ENCODE measurements at places on chromosomes 7 and 10.
A peak's percentile ranks its signal among the peaks of the same experiment; 100 is the strongest.

DNA sequence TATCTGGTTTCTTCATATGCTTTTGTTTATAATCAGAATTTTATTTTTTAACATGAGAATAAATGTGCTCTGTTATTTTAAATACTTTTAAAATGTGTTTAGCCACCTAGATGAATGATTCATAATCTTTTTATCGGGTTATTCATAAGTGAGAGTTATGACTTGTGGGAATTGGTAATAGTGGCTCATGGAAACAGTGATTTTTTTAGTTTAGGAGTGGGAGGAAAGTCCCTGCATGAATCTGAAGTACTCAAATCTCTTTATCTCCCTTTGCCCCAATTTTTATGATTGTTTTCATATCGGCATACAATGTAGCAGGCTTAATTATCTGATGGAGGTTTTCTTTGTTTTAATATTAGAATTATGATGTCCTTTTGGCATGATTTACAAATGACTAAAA, 42.9 kb downstream of the TAX1BP1 start:
- no peak for DNase-seq

- DNase-seq, result peak; percentile 98
Measured at GRCh38 chr7:52017802-52018679, 701.4 kb upstream of the COBL start.

GRCh38 chr10:62778125-62778524, 26.4 kb upstream of the ADO start:
- no peak for DNase-seq

- no peak for DNase-seq
Measured at GRCh38 chr10:66752714-66753113, 173.1 kb upstream of the LRRTM3 start.

GRCh38 chr7:40986351-40986873, 716.5 kb downstream of the INHBA start:
- no peak for DNase-seq

GRCh38 chr7:75995996-75996395, 1.6 kb upstream of the TMEM120A start:
- no peak for DNase-seq
